DMS 273 treated with DMSO at 0.1 percent for 48 hours (cell line): ENCODE measurements at places on chromosomes 12 and 14.

GRCh38 chr12:77118696-77119095 is 53.3 kb upstream of the E2F7 start:
- no peak for DNase-seq

DNA sequence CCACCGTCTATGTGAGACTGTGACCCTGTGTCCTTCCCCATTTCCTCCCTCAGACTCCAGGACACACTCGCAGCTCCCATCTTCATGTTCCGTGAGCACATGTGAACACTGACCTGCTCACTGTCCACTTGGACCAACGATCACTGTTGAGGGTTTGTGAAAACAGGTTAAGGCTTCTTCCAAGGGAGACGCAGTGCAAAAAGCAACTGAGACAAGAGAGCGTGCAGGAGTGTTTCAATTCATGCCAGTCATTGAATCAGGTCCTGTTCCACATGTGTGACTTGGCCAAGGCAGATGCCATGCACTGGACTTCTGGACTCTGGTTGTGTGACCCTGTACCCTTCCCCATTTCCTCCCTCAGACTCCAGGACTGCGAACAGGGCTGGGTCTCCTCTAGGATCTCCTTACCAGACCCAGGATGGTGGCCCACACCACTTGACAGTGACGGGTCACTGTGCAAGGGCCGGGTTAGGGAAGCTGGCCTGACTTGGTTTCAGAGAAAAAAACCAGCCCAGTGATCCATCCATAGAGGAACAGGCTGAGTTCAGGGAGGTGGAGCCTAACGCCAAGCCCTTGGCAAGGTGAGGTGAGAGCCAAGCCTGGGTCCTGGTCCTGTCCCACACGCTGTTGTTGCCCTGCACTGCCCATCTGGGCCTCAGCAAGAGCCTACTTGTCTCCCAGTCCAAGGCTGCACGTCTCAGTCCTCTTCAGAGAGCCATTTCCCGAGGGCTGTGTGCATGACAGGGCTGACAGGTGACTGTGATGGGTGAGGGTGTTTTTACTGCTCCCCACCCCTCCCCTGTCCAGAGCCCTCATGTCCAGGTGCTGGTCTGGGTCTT is 5.7 kb upstream of the KRT5 start:
- no peak for DNase-seq

DNA sequence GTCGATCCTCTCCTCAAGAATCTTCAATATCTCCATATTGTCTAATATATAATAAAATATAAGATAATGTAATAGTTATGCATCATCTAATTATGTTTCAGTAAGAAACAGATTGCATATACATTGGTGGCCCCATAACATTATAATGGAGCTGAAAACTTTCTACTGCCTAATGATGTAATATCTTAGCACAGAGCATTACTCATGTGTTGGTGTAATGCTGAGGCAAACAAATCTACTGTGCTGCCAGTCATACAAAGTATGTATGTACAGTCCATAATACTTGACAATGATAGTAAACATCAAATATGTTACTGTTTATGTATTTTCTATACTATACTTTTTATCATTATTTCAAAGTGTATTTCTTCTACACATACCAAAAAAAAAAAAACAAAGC is 128.7 kb downstream of the CPNE8 start:
- no peak for DNase-seq

- no peak for DNase-seq
Observed at GRCh38 chr14:91270619-91271018, 26.1 kb upstream of the GPR68 start.

GRCh38 chr14:70006699-70007098 is 127.5 kb downstream of the SMOC1 start:
- DNase-seq, result no peak

GRCh38 chr12:89267404-89267803 is 84.9 kb downstream of the DUSP6 start:
- DNase-seq, result no peak

GRCh38 chr14:39154594-39155189 is 15.4 kb downstream of the TRAPPC6B start:
- no peak for DNase-seq

DNA sequence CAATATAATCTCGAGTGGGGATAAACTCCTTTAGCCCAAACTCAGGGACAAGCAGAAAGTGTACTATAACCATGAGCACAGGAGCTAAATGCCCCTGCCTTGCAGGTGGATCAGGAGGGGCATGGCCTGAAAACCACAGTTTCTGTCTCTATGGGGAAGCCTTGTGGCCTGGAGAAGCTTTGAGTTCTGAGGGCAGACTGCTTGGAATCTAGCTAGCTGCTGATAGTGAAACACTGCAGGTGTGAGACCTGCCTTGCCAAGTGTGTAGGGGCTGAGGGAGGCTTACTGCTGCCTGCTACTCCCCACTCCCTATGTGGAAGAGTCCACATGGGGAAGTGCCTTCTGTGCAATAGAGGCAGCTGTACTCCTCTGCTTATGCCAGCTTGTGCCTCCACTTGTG is 352.3 kb upstream of the OR4E1 start:
- DNase-seq, result no peak

DNA sequence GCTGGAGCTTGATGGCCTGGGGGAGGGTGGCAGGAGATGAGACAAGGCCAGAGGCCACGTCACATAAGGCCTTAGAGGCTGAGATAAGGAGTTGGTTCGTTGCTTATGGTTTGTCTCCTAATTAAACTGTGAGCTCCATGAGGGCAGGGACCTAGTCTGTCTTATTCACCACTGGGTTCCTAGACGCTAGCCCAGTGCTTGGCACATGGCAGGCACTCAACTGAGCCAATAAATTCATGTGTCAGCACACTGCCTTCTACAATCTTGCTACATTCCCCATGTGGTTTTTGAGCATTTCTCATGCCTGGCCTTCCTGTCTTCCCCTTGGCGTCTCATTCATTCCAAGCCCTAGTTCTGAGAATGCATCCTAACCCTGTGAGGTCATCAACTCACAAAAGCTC is 92.5 kb upstream of the MED13L start:
- no peak for DNase-seq

- DNase-seq, result no peak
Observed at GRCh38 chr14:81889529-81889928, 355.9 kb upstream of the SEL1L start.

DNA sequence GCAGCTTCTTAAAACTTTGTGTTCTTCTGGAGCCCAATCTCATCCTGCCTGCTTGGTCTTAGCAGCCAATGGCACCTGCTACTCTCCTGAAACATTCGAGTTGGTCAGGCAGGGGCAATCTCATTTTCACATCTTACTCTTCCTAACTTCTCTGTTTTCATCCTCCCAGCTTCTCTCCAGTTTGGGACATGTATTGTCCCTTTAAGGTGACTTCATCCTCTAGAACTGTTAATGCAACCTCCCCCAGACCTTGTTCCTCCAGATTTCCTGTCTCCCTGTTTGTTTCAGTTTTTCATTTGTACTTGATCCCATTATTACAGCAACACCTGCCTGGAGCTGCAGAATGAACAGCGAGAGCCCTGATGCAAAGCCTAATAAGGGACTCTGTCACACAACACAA is 31.3 kb downstream of the SERPINA11 start:
- no peak for DNase-seq

DNA sequence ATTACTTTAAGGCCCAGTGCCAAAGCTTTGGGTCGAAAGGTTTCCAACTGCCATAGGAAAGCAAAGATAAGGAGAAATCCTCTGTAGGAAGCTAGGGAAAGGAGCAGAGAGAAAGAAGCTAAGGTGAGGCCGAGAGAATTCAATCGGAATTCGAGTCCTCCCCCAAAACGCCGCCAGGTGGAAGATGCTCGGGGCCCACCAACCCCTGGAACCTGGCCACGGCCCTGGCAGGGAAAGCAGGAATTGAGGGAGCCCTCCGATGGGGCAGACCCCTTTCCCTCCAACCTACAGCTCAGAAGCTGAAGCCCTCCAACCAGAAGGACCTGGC is 498 bp downstream of the GMFB start:
- DNase-seq, result no peak

- DNase-seq, result no peak
Observed at GRCh38 chr12:45498645-45499044, 230.9 kb upstream of the ARID2 start.

- no peak for DNase-seq
Observed at GRCh38 chr14:68502230-68502629, 290.6 kb downstream of the ZFP36L1 start.

DNA sequence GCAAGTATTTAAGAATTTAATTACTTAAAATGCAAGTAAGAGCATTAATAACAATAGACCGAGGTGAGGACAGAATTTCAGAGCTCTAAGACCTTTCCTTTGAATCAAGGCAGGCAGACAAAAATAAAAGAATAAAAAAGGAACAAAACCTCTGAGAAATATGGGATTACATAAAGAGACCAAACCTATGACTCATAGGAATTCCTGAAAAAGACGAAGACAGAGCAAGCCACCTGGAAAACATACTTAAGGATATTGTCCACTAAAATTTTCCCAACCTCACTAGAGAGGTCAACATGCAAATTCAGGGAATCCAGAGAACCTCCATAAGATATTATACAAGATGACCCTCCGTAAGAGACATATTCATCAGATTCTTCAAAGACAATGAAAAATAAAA is 325.1 kb downstream of the AEBP2 start:
- no peak for DNase-seq

DNA sequence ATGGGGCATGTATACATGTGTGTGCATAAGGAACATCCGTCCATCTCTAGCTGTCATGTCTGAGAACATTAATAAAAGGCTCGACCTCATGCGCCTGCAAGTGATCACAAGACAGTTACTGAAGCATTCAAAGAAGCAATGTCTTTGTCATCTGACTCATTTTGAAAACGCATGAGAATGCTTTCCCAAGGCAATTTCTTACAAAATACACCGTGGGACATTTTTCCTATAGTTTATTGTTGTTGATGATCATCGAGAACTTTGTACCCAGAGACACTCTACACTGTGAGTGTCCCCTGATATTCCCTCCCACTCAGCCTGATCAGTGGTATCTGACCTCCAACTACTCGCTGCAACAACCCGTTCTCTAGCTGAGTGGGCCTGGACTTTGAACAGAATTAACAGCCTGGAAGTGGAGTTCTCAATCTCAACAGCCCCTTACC is 68.1 kb downstream of the ETV6 start:
- no peak for DNase-seq

DNA sequence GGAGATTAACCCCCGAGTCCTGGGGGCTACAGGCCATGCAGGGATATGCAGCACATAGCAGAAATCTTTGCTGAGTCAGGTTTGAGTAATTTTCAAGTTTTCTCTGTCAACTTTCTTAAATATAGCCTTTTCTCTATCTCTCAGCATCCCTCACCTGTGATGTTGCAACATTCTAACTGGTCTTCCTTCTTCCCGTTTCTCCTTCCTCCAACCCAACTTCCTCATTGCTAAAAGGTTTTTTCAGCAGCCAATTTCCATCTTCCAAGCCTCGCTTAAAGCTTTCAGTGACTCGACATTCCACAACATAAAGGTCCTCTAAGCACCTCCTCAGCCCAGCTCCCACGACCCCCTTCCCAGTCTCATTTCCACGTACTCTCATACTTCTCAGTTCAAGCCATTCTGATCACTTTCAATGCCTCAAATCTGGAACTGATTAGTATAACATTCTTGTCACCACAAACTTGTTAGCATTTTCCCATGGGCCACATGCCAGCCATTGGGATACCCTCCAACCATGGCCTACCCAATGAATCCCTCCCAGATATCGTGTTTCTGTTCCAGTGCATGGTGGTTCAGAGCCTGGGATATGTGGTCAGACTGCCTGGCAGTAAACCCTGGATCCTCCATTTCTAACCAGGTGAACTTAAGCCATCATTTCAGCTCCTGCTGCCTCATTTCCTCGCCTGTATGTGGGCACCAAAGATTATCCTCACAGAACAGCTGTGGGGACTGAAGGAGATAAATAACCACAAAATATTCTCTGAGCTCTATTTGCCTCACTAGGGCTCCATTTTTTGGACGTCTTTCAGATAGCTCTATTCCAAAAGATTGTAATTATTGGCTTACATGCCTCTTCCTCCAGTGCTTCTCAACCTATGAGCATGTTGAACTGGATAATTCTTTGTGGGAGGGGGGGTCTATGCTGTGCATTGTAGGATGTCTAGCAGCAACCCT is 65.8 kb downstream of the KCNK10 start:
- no peak for DNase-seq

GRCh38 chr12:65900912-65901672 is 76.8 kb downstream of the HMGA2 start:
- no peak for DNase-seq

DNA sequence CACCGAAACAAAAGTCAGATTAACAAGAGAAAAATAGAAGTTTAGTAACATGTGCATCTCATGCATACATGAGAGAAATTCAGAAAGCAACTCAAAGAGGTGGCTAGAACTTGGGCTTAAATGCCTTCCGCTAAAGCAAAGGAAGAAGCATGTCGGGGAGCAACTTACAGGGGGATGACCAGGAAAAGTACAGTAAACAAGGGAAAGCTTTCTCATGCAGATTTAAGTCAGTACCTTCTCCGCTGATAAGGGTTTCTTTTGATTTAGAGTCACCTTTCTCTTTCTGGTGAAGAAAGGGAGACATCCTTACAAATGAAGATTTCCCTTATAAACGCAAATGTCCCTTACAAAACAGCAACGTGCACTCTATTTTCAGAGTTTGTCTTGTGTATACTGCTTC is 6.0 kb upstream of the RNASE6 start:
- DNase-seq, result no peak

- DNase-seq, result no peak
Observed at GRCh38 chr14:29836395-29836794, 91.3 kb downstream of the PRKD1 start.

GRCh38 chr12:49887536-49888401 is 15.9 kb downstream of the FAIM2 start:
- DNase-seq, result no peak

DNA sequence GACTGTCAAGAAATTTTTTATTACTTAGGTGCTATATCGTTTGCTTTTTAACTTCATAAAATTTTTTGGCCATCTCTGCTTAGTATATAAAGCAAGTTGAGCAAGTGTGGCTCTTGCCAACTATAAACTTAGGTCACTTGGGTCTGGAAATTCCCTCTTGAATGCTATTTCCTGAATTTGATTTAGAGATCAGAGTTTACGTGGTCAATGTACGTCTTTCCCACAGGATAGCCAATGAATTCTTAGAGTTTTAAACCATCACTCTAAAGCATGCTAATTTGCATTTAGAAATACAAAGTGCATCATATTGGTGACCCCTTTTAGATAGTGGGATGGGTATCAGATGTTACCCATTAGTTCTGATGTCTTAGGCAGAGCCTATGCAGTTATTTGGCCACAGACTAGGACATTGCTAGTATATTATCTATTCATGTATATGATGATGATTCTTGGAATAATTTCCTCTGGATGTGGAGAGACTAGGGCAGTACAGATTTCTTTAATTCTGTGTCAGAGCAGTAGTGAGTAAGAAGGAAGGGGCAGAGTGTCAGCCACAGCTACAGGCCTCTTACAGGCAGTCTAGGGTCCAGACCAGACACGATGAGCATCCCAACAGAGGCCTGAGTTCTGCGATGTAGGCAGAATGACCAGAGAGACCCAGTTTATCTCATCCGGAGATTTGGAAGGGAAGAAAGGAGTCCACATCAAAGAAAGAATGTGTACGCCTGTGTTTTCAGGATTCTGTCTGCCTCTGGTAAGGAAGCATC is 30.3 kb downstream of the SCN8A start:
- DNase-seq, result no peak

- DNase-seq, result no peak
Observed at GRCh38 chr12:60494244-60494643, 898.4 kb downstream of the SLC16A7 start.
